ENCODE measurements at places on chromosomes 1 and 21.

DNA sequence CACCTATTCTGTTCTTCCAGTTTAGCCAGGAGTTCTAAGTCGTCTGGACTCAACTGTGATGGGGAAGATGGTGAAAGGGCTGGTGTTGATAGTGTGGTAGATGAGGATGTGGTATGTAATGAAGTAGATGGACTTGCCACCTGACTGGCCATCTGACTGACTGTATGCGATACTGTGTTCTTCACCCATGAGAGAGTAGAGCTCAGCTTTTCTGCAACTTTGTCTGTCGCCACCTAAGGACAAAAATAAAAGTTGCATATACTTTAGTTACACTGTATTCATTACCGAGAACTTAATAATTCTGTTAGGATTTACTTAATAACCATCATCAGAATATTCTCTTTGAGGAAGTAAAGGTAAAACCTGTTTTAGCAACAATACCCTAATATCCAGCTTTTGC is 48.5 kb downstream of the EVI5 start:
- no peak for DNase-seq

- no peak for DNase-seq
Observed at GRCh38 chr21:38527737-38528136, 29.5 kb upstream of the ERG start.

DNA sequence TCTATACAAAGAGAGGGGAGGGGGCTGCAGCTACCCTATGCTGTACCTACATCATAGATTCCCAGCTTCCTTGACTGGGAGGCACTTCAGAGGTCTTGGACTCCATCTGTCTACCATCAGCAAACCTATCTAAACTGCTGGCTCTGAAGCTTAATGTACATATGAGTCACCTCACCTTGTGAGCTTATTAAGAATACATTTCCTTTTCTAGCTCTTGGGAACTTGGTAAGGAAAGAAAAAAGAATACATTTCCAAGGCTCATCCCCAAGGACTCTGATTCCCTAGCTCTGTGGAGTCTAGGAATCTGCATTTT is 50.0 kb upstream of the PRELP start:
- no peak for DNase-seq

DNA sequence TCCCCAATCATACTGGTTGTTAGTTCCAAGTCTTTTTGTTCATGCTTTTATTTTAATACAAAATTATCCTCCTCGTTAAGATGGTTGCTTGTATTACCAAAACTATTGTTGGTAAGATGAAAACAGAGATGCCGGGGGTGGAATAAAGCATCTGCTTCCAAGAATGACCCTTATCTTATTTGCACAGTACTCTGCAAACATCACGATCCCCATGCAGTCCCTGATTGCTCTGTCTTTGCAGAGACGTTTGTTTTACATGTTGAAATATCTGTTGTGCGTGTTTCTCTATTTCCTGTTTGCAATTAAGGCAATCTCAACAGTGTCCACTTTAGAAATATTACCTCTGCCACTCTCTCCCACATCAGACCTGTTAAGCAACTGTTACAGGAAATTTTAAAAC is 141.3 kb upstream of the NCAM2 start:
- DNase-seq: no peak

GRCh38 chr1:224623310-224623714 is 7.2 kb downstream of the CNIH3 start:
- DNase-seq: no peak

DNA sequence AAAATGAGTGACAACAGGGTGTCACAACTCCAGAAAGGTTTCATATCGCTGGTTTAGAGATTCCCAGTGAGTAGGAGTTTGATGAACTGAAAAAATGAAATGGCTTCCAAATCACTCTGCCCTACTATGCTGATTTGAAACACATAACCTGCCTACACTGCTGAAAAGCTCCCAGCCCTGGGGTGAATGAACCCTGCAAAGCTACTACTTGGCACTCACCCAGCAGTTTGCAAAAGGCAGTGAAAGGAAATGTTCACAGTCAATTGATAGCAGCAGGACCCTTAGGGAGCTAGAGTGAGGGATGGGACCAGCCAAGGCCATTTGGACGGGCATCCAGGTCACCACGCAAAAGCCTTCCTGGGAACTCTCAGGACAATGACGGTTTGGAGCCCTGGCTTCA is 44.4 kb upstream of the SRP9 start:
- no peak for DNase-seq

DNA sequence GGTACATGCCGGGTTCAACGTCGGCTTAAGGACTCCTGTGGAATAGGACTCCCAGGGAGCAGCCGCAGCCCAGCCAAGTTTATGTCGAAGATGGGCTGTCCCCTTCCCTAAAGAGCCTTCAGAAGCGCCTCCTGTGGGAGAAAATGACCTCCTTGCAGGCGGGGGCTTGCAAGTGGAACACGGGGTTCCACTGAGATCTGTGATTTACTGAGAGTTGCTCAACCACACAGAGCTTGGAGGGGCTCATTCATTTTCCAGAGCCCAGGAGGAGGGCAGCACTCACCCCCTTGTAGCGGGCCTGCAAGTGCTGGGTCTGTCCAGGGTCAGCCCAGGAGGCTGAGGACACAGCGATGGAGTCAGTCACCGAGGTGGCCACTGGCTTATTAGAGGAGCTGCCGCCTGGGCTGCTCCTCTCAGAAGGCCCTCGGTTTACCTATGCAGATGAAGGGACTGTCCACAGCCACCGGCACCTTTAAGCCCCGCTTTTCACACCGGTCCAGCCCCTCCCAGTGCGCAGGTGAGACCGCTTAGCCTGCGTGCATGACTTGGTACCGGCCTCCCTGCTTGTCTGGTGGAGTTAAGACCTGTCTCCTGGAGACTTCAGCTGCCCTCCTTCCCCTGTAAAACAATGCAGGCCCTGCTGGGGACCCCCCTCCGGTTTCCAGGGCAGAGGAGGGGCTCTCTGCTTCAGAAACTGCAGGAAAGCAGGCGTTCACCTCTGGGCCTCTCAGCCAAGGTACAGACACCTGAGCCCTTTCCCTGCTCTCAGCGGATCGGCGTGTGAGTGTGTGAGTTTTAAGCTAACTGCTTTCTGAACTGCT is 57.5 kb downstream of the ATP5PO start:
- no peak for DNase-seq

DNA sequence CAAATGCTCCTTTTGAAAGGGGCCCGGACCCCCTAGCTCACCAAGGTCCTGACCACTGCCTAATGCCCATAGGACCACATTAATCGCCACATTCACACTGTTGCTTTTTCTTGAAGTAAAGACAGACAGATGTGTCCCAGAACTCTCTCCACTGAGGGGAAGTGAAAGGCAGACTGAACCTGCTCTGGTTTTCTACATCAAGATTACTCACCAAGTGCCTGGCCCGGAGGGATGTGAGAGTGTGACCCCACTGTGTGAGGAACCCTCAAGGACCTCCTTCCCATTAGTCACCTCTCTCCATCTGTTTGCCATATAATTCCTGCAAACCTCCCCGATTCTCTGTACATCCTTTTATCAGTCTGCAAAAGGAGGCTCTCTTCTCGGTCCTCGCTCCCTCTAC is 381.5 kb downstream of the OMA1 start:
- no peak for DNase-seq

DNA sequence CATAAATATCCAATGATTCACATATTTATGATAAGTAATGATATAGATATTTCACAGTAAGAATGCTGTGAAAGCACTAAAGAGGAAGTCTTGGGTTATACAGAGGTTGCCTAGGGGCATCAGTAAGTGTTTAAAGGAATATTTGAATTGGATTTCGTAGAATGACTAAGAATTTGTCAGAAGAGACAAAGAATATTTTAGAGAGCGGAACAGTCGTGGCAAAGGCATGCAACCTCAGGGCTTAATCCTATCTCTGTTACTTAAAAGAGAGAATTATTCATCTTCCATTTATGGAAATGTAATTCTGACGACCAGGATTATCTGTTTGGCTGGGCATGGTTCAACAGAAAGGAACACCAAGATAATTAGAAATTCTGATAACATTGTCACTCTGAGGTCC is 171.9 kb upstream of the NR5A2 start:
- DNase-seq: no peak

DNA sequence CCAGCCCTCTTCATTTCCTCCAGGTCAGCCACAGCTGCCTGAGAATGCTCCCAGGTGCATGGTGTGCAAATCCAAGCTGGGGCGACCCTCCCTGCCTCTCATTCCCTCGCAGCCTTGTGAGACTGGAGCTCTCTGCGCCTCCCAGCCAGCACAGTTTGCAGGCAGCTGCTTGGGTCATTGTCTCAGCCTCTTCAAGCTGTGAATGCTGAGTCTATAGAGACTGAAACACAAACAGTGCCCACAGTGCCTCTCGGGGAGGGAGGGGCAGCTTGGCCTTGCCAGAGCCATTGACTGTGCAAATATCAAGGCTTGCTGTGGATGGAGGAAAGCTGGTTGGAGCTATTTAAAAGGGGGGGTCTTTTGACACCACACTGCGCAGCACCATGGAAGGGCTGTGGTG is 10.6 kb downstream of the PLXNA2 start:
- no peak for DNase-seq

GRCh38 chr1:225691377-225691776 is 38.5 kb upstream of the ENAH start:
- no peak for DNase-seq

DNA sequence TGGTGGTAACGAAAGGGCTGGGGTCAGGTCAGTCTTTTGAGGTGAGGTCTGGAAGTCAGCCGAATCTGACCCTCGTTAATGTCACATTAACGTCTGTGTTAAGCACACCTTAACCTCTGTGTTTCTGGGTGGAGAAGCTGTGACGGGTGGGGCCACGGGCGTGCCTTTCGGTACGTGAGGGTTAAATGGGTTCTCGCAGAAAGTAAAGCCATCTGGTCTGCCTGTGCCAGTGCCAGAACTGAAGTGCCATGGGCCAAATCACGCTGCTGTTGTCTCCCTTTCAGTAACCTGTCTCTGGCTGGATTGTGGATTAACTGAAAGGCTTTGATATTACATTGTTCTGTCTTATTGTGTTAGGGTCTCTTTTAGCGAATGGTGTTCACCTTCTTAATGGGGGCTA is 14.4 kb downstream of the URB2 start:
- DNase-seq: no peak

- DNase-seq: no peak
Observed at GRCh38 chr1:209819058-209819457, 8.7 kb upstream of the UTP25 start.

DNA sequence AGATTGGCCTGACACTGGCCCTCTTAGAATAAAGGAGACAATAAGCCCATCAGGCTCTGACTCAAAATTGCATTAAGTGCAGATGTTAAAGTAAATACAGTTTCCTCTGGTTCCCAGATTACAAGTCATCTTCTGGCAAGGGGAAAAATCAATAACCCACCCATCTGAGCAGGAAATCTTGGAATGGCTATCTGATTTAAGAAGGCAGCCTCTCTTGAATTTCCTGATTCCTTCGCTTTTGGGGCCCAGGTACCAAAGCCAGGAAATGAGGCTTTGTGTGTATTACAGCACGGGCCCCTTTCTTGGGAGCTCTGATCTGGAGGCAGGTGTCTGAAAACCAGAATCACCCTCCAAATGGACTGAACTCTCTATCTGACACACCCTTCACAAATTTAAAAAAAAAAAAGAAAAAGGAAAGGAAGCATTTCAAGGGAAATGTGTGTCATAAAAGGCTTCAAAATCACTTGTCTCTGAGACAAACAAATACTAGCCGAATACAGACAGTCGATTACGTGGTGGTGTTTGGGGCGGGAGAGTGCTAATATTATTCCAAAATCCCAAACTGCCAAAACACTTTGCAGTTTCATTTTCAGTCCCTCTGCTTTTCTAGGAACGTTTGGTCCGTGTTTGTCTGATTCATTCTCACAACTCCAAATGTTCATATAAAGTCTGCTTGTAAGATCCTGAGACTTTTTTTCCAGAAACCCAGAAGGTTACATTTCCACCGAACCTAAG is 240.9 kb upstream of the CAMK1G start:
- DNase-seq: no peak

GRCh38 chr21:41090981-41091380 is 77.0 kb upstream of the BACE2 start:
- DNase-seq: no peak

DNA sequence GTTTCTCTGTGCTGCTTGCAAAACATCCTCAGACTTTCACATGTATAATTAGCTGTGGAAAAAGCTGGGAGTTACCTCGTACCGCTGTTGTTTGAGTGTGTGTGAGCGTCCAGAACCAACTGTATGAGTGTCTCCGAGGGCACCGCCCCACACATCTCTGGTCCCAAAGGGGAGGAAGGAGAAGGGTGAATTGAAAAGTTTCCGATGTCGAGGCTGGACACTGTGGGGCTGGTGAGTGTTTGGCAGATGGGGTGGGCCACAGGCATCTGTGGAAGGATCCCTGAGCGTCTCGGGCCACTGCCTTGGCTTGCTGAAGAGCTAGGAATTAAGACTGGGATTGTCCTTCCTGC is 1.2 kb downstream of the ATP2B4 start:
- DNase-seq: no peak

GRCh38 chr1:6658359-6659060 is 33.8 kb downstream of the THAP3 start:
- DNase-seq: no peak

DNA sequence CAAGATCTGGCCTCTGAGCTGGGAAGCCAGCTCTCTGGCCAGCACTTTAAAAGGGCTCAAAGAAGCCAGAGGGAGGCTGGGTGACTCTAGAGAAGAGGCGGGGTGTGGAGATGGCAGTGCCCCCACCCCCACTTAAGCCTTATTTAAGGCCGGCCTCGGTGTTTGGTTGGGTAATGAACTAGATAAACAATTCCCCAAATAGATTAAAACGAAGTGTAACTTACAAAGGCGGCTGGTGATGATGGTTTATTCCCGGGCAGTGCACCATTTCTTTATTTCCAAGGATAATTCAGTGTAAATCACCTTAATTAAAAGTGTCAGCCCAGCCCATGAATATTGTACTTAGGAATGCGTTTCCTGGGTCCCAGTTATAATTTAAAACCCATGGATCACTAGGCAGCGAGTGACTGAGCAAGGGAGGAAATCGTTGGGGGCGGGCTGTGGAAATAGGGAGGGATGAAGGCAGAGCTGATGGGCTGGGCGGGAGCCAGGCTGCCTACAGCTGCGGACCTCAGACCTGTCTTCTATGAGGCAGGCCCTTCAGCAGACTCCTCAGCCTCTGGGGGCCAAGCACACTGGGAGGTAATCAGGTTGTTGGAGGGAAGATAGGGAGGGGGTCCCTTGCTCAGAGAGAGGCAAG is 54.9 kb downstream of the TMEM53 start:
- DNase-seq: no peak

GRCh38 chr1:17890056-17890814 is 135.1 kb downstream of the ACTL8 start:
- DNase-seq: no peak

- peak; percentile 59 for DNase-seq
Observed at GRCh38 chr21:29299046-29299915, 559 bp downstream of the BACH1 start.

DNA sequence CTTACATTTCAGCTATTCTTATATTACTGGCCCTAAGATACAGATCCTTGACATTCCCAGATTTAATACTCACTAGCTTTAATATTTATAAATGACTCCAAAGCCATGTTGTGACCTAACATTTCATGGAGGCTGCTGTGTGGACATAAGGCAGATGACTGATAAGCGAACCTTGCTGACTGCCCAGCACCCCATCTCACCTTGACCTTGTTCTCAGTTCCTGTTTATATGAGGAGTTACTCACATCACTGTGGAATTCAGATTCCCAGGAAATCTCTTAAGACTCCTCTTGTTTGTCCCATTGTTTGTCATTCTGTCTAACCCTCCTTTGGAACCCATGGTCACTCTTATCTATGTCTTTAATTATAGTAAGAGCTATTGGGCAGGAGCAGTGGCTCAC is 21.9 kb downstream of the RAB3B start:
- no peak for DNase-seq

Data from T1000 (cell line).